ENCODE measurements at places on chromosomes 2 and 18. TPM values are rescaled to one million over a fixed set of nuclear protein-coding genes. Genes with fewer than 3 reads are reported as not detected.
A peak's percentile ranks its signal among the peaks of the same experiment; 100 is the strongest.

- no peak for DNase-seq
These were observed 23.6 kb downstream of the WDSUB1 start for GRCh38 chr2:159262904-159263303.

RBM44 gene
- total RNA-seq: 1.8 TPM

OTOS gene
- total RNA-seq: not detected

DNA sequence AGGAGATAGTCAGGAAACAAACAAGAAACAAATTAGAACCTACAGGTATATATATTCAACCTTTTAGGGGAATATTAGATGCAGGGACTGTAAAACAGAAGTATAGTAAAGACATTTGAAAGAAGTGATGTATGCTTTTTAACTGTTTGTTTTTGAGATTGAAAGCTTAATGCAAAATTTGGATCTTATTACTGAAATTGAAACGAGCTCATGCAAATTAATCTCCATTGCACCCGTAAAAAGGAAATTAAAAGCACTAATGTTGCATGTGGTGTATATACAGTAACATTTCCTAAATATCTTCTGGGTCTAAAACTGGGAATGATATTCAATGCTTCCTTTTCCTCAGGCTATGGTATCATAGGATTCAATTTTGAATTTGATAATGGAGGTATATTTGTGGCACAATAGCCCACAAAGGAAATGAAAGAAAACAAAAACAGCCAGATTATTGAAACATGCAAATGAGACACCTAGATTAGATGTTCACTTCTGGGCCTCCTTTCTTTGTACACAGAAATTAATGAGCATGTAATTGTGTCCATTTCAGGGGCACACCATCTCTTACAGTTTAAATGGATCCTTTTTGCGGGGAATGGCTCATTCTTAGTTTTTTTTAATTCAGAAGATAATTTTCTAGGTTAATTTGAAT, 1.6 kb upstream of the ELOA2 start:
- DNase-seq: no peak

- no peak for DNase-seq
These were observed 7.2 kb downstream of the MFSD2B start for GRCh38 chr2:24016853-24017703.

GRCh38 chr2:158024288-158024898, 77.3 kb upstream of the UPP2 start:
- peak; percentile 72 for DNase-seq

CHRNG gene
- total RNA-seq: not detected

DNA sequence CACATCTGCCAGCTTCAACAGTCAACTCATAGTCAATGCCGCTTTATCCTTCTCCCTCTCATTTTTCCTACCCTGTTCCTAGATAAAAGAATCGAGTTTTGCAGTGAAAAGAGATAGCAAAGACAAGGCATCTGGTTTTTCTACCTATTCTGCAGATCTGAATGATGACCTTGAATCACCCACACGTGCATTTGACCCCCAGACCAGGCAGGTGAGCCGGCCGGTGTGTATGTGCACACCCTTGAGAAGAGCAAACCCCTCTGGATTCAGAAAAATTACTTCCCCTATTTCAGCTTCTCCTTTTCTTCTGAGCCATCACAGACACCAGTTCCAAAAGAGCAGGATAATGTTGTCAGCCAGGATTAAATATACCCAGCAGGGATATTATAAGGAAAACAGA, 115.6 kb upstream of the ST6GAL2 start:
- no peak for DNase-seq

DNA sequence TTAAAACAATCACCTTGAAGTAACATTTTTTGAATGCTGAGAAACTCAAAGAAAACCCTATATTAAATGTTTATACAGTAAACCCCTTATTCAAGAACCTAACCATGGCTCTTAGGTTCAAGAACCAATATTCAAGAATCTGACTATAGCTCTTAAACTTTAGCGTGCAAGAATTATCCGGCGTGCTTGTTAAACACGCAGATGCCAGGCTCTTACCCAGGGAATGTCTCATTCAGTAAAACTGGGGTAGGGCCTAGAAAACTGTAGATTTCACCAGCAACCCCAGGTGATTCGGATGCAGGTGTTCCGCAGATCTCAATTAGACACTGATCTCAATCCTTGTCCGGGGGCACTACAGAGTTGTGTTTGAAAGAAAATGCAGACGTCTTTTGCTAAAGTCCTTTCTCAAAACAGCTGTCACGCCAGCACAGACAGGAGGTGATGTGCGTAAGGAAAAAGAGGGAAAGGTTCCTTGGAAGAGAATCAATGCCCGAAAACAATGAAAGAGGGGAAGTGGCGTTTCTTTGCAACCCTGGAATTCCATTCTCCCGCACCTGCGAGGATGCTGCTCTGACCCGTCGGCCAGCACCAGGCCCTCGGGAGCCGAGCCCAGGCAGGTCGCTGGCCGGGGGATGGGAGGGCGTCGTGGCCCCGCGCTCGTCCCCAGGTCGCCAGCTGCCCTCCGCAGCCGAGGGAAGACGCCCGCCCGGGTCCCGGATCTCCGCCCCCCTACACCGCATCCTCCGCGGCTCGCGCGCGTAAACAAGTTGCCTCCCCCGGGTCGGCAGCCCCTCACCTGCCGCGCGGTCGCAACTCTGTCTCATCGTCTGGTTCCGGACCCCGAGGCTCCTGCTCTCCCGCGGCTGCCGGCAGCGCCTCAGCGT, 851 bp downstream of the EIF2AK3 start:
- peak; percentile 72 for DNase-seq
